PC-3 (cell line): ENCODE measurements at places on chromosomes 4 and X.

- no peak for DNase-seq
These were observed 25.5 kb downstream of the MMAA start for GRCh38 chr4:145644699-145645098.

DNA sequence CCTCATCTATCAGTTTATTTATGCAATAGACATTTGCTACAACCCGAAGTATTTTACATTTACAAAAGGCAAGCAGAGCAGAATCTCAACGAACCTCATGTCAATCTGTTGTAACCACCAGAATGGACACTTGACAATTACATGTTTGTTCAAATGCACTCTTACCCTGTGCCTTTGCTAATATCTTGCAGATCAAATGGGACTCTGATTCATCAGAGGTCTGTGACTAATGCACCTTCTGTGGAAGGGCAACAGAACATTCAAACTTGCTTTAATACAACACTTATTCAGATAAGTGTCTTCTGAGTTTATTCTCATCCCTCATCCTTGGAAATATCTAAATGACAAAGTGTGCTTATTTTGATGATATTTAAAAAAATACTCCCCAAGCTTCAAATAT is 644.7 kb upstream of the PCDH10 start:
- peak; percentile 51 for DNase-seq

GRCh38 chrX:2823795-2824386 is 4.8 kb upstream of the GYG2 start:
- DNase-seq: no peak

DNA sequence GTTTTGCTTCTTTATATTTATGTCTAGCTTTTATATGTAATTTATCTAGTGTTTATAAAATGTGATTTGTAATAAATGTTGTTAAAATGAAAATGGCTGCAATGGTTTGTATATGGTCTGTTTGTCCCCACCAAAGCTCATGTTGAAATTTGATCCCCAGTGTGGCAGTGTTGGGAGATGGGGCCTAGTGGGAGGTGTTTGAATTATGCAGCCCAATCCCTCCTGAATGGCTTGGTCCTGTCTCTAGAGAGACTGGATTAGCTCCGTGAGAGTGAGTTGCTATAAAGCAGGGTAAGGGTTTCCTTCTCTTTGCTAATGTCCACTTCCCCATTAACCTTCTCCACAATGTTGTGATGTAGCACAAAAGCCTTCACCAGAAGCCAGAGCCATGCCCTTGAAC is 30.0 kb upstream of the JADE3 start:
- no peak for DNase-seq

DNA sequence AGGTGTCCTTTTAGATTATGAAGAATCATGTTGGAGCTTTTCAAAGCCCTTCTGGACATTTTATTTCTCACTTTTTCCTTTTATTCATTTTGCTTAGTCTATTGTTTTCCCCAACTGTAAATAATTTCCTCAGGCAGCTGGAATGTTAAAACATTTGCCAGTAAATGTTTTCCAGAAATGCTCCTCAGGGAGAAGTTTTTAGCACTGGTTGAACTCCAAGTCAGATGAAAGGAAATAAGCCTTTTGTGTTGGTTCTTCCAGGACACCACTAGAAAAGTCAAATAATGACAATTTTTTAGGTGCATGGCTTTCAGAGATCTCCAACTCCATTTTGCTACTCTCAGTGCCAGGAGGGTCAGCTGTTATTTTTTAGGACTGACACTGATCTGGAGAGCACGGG is 127.9 kb downstream of the IL13RA2 start:
- no peak for DNase-seq

- DNase-seq: no peak
These were observed 52.9 kb downstream of the JAKMIP1 start for GRCh38 chr4:6147441-6147840.

DNA sequence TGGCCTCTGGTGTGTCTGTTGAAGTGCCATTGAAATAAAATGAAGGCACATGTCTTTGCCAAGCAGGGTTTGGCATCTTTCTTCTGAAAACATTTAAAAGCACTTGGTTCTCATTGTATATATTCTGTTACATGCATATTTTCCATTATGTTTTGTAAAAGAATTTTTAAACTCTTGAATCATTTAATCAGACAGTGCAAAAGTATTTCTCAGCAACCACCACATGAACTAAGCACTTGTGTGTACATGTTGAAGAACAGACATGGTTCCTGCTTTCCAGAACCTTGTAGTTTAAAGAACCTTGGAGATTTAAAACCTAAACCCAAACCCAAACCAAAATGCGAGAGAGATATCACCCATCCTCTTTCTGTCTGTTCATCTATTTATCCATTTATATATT is 220.3 kb upstream of the GIMD1 start:
- DNase-seq: no peak

- peak; percentile 41 for DNase-seq
These were observed 26.1 kb upstream of the IGFBP7 start for GRCh38 chr4:57136281-57136680.

GRCh38 chrX:34884817-34885216 is 57.8 kb upstream of the FAM47B start:
- DNase-seq: peak; percentile 71
